WERI-Rb-1 (cell line): ENCODE measurements at places on chromosomes 13 and 19.

DNA sequence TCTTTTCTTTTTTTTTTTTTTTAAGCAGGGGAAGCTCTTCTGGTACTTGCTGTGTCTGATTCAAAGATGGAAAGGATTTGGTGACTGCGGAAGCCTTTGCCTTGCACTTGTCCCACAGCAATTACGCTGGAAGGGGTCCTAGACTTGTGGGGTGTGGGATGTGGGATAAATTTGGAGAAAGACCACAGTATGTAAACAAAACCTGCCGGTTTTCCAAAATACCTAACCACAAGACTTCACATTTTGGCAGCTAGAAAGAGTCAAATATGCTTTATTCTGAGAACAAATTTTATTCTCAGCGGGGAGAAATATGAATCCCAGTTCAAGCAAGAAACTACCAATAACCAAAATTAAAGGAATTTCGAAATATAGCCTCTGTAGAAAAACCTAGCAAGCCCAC, 176.5 kb downstream of the SPRY2 start:
- no peak for DNase-seq

GRCh38 chr19:50739132-50739913, 16.2 kb downstream of the CLEC11A start:
- no peak for DNase-seq

DNA sequence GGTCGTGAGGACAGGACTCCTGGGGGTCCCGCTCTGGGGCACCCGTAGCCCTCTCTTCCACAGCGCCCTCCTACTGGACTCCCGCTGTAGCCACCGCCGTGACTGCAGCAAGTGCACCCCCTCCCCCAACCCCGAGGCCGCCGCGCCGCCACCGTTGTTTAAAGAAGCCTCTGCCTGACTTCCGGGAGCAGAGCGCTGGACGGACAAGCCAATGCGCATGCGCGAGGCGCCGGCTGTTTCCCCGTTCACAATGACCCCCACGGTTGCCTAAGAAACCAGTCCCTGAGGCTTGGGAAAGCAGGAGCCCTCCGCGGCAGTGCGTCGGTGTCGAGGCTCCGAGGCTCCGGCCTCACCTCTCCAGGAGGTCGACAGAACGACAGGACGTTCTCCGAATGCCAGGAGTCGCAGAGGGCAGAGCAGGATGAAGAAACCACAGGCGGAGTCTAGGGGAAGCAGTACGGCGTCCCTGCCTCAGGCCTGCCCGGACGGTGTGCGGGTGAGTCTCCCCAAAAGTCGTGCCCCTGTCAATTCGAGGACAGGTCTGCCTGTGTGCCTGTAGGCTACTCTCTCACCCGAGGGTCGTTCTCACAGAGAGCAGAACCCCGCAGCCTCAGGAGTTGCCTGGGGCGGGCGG, 70.5 kb upstream of the ZNF420 start:
- no peak for DNase-seq

DNA sequence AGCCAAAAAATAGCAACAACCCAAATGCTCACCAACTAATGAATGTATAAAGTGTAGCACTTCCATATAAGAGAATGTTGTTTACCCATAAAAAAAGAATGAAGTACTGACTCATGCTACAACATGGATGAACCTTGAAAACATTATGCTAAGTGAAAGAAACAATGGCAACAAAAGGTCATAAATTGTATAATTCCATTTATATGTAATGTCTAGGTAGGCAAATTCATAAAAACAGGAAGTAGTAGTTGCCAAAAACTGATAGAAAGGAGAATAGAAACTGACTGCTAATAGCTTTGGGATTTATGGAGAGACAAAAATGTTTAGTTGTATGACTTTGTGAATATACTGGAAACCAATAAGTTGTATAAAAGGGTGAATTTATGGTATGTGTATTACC, 21.6 kb downstream of the MYCBP2 start:
- DNase-seq, result no peak

- DNase-seq, result no peak
Observed at GRCh38 chr19:14033946-14034345, 2.4 kb downstream of the IL27RA start.

DNA sequence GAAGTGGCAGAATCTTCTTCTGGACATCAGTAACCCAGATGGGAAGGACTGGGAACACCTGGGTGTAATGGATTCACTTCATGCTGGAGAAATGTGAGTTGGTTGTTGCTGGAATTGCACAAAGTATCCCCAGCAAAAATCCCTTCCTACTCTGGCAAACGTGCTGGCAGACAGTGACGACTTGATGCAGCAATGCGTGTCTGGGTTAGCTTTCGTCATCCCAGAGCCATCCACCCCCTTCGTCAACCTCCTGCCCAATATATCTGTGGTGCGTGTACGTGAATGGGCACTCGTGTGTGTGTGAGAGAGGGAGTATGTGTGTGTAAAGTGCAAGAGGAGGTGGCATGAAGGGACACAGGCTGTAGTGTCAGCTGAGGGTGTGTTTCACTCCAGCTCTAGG, 70.9 kb downstream of the TM9SF2 start:
- no peak for DNase-seq

DNA sequence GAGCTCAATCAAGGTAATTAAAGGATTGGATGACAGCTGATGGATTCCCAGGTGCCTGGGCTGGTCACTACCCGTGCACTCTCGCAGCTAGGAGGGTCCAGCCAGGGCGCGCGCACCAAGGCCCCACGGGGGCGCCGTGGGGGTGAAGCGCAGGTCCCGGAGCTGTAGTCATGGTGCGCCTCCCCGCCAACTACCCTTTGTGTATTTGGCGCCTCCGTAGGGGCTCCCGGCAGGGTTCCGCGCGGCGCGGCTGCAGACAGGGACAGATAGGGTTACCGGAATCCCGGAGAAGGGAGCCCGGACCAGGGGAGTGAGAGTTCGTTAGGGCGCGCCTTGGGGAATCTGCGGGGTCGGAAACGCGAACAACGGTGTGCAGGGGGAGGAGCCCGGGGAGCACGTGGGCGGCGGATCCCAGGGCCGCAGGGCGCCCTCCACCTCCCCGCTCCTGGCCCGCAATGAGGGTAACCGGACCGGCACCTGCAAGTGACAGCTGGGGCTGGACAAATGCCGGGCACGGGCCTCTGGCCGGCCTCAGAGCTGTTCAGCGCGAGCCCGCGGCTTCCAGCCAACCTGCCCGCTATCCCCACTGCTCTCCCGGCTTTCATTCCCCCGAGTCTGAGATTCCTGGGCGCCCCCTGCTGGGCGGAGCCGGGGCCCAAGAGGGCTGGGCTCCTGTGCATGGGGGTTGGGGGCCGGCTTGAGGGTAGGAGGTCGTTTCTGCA, 3.4 kb upstream of the PRAM1 start:
- peak; percentile 91 for DNase-seq

DNA sequence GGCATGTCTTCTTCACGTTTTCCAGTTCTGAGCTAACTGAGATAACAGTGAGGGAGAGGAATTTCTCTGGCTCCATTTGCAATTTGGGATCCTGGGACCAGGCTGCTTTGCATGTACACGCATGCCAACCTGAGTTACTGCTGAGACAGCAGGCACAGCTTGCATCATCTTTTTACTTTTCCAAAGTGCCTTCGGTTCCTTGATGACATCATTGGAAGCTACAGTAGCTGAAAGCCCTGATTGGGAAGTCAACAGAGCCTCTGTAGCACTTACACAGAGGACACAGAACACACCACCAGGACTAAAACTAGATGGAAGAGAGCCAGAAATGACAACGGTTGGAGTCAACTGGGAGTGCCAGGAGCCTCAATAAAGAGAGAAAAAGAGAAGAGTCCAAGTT, 399.1 kb upstream of the GPC6 start:
- DNase-seq, result no peak

DNA sequence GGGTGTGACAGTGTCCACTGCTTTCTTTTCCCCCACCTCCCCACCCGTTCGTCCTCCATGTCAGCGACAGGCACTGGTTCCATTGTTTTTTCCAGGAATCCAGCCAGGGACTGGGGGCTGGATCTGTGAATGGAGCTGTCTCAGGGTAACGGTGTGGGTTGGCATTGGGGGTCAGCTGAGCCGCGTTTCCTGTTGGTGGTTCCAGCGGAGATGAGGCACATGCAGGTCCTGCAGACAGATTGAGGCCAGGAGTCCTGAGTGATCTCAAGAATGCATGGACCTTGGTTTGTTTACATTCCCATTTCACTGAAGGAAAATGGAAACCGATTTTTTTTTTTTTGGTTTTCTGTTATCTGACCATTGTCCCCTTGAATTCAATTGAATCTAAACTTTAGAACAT, 303.9 kb downstream of the FGF9 start:
- no peak for DNase-seq

GRCh38 chr19:44943801-44944249, 1.8 kb downstream of the APOC4 start:
- DNase-seq, result no peak

GRCh38 chr19:42185277-42185676, 32.2 kb downstream of the DEDD2 start:
- DNase-seq, result no peak

DNA sequence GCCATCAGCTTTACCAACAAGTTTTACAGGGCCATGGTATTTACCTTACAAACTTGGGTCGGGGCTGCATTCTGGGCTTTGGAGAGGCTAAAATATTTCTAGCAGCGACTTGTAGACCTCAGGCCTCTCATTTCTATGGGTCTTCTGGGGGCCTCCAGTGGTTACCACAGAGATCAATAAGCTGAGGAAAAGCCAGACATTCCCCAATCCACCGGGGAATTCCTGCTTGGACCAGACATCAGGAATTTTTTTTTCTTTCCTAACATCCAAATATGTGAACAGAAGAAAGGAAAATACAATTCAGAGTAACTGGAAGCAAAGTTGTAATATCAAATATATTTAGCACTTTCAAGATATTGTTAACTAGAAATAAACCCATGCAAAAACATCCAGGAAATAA, 1.5 kb downstream of the DZIP1 start:
- no peak for DNase-seq

DNA sequence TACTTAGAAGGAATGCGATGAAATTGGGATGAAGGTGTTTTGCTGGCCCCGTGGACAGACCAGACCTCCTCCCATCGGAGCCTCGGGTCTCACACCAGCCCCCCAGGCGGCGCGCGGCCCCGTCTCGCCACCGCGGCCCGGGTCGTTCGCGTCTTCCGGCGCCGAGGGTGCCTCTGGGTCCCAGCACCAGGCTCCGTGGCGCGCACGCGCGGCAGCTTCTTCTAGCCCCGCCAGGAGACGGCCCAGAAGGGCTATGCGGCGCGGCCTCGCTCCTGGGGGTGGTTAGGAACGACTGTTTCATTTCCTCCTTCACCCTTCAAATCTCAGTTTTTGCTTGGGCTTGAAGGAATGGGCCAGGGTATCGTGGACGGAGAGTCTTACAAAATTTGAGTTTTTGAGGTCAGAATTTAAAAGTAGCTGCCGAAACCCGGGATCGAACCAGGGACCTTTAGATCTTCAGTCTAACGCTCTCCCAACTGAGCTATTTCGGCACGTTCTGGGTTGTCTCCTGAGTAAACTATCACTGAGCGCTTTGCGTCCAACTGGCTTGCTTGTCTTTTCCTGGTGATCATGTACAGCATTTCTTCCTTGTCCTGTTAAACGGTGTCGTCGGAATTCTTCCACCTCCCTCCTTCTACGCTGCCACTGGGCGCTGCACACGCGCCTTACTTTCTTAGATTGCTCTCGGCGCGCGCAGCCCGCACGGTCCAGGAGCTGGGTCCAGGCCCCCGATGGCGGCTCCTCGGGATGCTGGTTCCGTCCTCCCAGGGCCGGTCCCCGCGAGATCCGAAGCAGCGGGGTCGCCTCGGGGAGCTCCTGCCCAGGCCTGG, 46.5 kb downstream of the TGDS start:
- peak; percentile 99 for DNase-seq

- DNase-seq, result no peak
Observed at GRCh38 chr19:58353717-58354477, 605 bp upstream of the A1BG start.

- no peak for DNase-seq
Observed at GRCh38 chr13:95948656-95949055, 104.5 kb downstream of the UGGT2 start.

DNA sequence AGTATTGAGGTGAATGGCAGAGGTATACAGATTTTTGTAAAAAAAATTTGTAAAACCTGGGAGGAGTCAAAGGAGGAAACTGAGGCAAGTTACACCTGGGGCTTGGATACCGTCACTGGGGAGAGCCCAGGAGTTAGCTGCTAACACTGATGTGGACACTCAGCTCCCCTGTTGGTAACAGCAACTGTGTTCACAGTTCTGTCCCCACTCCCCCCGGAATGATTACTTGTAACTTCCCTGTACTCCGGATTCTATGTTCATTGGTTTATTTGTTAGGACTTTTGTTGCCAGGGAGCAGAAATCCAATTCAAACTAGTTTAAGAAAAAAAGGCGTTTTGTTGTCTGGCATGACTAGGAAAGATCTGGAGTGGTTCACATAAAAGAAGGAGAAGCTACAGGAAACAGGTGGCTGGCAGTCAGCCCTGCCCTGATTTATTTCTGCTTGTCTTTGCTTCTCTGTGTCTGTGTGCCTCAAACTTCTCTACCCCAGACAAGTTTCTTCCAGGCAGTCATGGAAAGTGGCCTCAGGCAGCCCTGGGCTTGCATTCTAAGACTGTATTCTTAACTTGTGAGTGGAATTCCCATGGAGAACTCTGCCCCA, 2.3 kb upstream of the GPR12 start:
- DNase-seq, result no peak

GRCh38 chr13:55302568-55302967, 1838.2 kb upstream of the PRR20A start:
- DNase-seq, result no peak

DNA sequence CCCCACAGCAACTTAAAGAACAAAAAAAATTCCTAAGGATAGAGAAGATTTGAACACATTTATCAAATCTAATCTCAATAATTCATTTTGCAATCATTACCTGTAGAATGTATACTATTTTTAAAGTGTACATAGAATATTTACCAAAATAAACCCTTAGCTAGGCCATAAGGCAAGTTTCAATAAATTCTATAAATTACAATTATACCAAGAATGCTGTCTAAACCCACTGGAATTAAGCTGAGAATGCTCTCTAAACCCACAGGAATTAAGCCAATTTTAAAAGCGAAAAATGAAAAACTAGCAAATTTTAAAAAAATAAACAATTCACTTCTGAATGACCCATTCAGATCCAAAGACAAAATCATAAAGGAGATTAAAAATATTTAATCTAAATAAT, 540.4 kb upstream of the NBEA start:
- no peak for DNase-seq

DNA sequence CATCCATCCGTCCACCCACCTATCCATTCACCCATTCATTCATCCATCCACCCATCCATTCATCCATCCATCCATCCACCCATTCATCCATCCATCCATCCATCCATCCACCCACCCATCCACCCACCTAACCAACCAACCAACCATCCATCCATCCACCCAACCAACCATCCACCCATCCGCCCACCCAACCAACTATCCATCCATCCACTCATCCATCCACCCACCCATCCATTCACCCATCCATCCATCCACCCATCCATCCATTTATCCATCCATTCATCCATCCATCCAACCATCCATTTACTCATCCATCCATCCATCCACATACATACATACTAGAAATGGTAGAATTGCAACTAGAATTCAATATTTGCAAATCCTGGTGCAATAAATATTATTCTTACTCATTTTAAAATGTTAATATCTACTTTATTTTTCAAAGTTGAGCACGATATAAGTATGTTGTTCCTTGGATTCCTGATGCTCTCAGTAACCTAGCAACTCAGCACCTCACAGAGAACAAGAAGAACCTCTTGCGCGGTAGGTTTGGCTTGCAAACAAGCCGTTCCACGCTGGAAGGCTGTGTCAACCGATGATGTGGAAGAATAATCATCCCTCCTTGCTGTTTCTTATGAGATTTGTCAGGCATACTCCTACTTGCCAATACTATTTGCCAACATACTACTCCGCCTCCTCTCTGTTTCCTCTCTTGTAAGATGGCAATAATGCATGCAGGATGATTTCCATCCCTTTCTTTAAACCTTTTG, 111.7 kb downstream of the GNG7 start:
- no peak for DNase-seq

- no peak for DNase-seq
Observed at GRCh38 chr13:84683448-84683847, 801.2 kb upstream of the SLITRK1 start.
